H1 (cell line): ENCODE measurements at places on chromosomes 7 and 10. TPM values are rescaled to one million over a fixed set of nuclear protein-coding genes. Genes with fewer than 3 reads are reported as not detected.

DNA sequence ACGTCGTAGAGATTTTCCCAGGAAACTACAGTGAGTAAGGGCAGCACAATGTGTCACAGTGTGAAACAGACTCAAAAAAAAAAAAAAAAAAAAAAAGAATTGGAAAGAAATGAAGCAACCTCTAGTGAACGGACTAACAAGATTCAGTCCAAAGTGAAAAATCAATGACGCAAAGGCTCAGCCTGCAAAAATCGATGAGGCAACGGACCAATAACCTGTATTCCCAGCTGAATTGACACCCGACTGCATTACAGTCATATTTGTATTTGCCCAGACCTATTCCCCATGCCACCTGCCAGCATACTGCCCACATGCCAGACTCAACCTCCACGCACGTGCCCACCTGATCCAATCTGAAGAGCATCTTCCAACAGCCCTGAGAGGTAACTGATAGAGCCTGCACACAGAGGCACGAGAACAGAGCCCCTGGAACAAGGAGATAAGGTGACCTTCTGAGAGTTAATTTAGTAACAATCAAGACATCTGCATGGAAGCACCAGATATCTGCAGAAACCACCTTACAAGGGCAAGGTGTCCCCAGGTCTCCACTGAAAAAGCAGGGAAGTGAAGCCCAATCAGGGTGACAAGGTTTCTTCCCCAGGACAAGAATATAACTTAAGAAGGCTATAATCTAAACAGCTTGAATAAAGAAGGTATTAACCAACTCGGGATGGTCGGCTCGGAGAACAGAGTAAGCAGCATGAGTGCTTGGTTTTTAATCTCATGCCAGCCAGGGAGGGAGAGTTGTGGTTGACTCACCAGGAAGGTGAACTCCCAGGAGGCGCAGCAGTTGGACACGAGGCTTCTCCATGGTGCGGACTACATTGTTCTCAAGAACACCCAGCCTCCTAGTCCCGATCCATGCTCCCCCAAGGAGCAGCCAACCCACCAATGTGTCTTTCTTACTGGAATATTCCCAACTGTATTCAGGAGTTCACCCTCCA is 48.5 kb downstream of the PLXNA4 start:
- no peak for DNase-seq

DNA sequence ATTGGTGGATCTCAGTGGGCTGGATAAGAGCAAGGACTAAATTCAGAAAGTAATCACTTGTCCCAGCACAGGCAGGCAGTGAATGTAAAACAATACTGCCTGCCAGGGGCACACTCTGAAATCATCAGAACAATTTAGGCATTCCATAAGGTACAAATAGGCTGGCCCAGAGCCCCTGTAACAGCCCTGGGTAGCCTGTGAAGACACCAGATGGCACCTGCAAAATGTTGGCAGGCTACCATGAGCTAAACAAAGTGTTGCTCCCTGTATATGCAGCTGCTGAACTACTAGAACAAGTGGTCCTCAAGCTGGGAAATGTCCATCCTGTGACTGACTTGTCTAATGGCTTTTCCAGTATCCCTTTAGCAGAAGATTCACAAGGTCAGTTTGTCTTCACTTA is 3.0 kb upstream of the PRSS37 start:
- no peak for DNase-seq

DNA sequence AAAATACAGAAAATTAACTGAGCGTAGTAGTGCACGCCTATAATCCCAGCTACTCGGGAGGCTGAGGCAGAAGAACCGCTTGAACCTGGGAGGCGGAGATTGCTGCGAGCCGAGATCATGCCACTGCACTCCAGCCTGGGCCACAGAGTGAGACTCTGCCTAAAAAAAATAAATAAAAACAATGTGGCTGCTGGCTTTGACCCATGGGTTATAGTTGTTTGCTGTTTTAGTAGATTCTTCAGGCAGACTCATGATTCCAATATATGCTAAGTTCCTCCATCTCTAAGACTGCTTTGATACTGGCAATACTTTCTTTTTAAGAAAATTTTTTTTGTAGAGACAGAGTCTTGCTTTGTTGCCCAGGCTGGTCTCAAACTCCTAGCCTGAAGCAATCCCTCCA is 8.4 kb downstream of the OLAH start:
- no peak for DNase-seq

DNA sequence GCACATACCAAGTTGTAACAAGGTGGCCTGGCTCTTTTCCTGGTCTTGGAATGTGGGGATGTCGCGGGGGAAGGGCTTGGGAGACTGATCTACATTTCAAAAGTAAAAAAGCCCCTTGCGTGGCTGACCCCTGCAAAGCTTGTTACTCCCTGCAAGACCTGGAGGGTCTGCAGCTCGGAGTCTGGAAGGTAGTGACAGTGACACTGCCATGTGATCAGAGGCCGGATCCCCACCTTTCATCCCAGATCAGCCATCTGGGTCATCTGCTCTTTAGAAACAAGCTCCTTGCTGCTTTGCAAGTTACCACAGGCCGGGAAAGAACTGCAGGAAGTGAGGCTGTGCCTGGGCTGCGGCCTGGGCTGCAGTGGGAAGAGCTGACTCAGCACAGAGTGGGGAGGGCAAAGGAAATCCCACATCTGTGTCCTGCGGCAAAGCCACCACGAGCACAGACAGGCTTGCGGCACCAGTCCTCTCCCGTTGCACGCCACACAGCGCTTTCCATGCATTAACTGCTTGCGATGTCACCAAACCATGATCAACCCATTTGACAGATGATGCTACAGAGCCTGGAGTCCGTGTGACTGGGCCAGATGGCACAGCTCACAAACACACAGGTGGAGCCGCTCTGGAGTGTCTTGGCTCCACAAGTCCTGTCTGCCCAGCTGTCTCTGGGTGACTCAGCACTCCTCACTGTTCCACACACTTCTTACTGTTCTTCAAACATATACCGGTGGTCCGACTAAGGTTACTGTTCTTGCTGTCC is 97.7 kb downstream of the SH3PXD2A start:
- DNase-seq = no peak

GRCh38 chr10:97399843-97400545 is 1.1 kb downstream of the RRP12 start:
- no peak for DNase-seq

VSTM4 gene
- 0.69 and 0.73 TPM in 2 replicates for total RNA-seq

DNA sequence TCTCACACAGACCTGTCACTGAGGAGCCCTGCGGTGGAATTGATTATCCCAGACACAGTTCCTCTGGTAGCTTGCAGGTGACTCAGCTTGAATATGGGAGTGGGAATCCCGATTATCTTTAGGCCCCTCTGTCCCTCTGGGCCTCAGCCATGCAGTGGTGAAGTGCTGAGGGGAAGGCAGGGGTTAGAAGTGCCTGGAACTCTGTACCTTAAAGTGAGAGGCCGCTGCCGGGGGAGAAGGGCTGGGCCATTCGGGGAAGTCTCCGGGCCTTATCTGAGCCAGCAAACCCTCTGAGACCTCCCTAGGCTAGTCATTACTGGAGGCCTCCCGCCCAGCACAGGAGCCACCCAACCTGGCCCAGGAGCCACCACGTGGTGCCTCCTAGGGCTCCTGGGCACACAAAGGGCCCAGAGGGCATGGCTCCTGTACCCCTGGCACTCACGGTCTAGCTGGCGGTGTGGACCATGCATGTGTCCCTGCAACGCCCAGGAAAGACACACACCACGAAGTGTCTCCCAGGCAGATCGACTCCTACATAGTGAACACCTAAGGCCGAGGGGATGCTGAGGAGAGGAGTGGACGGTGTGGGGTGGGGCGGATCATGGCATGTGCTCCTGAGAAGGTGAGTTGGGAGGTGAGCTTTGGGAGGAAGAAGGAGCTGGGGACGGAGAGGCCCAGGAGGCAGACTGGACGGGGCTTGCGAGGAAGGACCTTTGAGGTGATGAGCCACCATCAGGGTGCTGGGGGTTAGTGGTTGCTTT is 56.2 kb downstream of the HK1 start:
- DNase-seq = no peak

DNA sequence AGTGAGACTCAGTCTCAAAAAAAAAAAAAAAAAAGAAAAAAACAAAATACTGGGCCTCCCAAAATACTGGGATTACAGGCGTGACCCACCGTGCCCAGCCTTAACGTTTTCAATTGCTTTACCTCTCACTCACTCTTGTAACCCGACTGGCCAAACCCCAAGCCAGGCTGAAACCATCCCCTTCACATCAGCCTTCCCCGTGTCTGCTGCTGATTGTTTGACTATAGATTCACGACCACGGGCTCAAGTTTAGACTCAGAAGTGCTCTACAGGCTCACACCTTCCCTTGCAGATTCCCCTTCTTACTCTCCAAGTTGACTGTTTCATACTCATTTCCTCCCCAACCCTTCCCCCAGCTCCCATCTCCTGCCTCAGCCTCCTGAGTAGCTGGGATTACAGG is 22.3 kb downstream of the TYW1 start:
- DNase-seq = no peak

DNA sequence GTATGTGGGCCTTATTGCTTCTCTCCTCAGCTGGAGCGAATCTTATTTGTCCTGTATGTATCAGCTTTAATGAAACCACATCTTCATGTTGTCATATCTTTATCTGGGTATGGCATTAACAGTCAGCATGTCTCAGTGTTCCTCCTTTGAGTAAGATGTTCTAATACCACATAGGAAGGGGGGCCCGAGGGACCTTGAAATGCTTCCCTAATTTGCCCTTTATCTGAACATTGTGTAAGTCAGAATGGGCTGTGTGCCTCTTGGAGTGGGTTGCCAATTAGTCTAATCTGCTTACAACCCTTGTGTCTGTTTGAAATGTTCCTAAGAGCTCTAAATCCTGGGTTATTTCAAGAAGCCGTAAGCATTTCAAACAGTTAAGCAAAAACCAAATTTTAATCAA is 623.8 kb downstream of the SUGCT start:
- DNase-seq = no peak

NME8 gene
- 0.22 and 0.57 TPM in 2 replicates for total RNA-seq

ZSCAN25 gene
- 16.5 and 18.6 TPM in 2 replicates for total RNA-seq

DNA sequence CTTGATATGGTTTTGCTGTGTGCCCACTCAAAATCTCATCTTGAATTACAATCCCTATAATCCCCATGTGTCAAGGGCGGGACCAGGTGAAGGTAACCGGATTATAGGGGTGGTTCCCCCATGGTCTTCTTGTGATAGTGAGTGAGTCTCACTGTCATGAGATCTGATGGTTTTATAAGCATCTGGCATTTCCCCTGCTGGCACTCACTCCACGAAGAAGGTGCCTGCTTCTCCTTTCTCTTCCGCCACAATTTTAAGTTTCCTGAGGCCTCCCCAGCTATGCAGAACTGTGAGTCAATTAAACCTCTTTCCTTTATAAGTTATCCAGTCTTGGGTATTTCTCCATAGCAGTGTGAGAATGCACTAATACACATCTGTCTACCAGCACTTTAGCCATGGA is 109.5 kb upstream of the SDK1 start:
- DNase-seq = no peak

PIP gene
- not detected in 2 replicates for total RNA-seq

GRCh38 chr10:132455986-132456847 is 59.2 kb downstream of the PWWP2B start:
- DNase-seq = no peak

DNA sequence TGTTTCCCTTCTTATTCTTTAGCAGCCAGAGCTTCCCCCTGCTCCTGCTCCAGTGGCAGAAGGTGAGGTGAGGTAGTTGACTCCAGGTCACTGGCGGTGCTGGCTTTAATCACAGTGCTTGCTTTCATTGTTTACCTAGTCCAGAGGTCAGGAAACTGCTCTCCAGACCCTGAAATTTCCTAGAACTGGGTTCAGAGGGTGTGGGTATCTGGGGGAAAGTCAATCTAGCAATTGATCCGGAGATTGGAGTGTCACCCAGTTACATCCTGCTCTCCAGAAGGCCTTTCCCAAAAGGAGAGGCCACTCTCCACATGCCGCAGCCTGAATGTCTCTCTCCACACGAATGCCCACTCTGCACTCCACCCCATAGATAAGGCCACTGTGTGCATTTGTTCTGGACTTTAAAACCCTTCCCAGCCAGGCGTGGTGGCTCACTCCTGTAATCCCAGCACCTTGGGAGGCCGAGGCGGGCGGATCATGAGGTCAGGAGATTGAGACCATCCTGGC is 2.1 kb upstream of the MBL2 start:
- DNase-seq = no peak

GRCh38 chr10:114962441-114962840 is 24.4 kb downstream of the TRUB1 start:
- DNase-seq = no peak

DNA sequence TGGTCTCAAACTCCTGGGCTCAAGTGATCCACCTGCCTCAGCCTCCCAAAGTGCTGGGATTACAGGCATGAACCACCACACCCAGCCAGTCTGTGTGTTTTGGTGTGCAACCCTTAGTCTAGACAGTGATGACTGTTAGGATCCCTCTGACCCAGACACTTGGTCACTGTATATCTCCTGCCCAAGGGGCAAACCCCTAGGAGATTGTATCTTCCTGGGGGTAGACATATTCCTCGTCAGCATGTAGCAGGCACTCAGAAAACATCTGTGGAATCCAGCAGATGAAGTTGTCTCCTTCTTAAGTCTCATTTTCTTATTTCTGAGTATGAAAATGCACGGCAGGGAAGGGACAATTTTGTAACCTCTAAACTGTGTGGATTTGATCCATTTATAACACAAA is 292.5 kb downstream of the GFRA1 start:
- DNase-seq = no peak

SPRN gene
- 0.24 and 0.42 TPM in 2 replicates for total RNA-seq

CALHM1 gene
- total RNA-seq = 0.34 TPM in 1 of 2 replicates, not detected in the other

- peak; percentile 27 for DNase-seq
These were observed 72.2 kb downstream of the GTF2IRD1 start for GRCh38 chr7:74525881-74526280.

DNA sequence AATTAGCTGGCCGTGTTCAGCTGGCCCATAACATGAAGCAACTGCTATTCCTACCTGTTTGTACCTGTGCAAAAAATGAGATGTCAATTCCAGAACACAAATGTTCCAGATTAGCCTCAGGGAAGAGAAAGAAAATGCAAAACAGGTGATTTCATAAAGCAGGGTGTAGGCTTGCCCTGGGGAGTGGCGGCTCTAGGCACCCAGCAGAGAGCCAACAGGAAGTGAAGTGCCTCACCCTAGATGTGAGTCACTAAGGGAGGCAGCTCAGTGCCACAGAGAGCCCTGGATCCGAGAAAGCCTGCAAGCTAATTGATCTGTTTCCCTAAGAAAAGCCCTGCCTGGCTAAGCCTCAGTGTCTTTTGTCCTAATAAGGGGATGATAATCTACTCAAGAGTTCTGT is 240.0 kb downstream of the ARHGAP21 start:
- DNase-seq = no peak

- DNase-seq = peak; percentile 82
These were observed 26.8 kb upstream of the SORCS3 start for GRCh38 chr10:104614245-104614831.
